ENCODE measurements at places on chromosomes 7 and 10. TPM values are rescaled to one million over a fixed set of nuclear protein-coding genes. Genes with fewer than 3 reads are reported as not detected.

GRCh38 chr7:30634193-30634626 is 39.5 kb downstream of the GARS1 start:
- DNase-seq, result no peak

DNA sequence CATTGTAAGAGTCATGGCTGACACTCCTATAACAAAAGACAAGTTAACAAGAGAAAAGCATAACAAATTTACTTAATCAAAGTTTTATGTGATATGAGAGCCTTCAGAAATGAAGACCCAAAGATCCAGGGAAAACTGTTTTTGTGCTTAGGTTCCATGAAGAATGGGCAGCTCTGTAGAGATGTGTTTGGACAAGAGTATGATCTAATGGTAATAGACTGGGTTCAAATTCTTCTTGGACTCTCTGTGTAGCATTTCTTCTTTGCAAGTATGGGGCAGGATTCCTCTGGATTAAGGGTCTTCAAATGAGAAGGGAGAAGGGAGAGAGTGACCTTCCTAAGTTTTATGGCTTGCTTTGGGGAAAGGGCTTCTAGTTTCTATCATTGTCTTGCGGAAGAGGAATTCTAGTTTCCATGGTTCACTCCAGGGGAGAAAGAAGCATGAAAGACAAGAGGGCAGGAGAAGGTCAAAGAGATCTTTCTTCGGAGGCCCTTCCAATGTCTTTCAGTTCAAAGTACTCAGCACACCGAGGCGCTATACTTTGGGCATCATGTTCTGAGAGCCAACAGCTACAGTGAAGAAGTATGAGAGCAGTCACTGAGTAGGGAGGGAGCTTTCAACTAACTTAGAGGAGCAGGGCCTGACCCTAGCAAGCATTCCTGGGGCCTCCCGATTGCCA is 15.4 kb downstream of the IFIT3 start:
- DNase-seq, result no peak

- DNase-seq, result no peak
Measured at GRCh38 chr7:25834050-25834449, 317.9 kb upstream of the NFE2L3 start.

DNA sequence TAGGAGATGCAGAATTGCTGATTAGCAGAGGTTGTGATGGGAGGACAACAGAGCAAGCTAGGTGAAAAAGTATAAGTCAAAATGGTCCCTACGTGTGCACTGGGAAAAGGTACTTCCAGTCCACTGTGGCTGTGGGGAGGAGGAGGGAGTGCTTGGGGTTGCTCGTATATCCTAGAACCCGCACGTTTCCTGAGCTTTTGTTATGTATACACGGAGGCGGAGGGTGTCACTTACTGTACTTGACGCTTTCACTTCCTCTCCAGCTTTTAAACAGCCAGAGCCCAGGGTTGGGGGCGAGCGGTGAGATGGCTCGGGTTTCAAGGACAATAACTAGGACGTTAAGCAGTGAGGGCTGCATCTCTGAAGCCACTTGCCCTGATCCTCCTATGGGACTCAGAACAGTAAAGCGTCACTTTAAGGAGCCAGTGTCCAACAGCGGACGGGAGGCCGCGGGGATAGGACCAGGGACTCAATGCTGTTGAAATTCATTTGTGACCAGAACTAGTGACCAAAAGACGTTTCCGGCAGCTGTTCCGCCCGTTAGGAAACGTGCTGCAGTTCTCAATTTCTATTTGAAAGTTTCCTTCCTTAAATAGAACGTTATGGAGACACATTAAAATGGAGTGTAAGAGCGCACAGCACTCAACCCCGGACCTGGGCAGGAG is 985 bp upstream of the ETV1 start:
- no peak for DNase-seq

GRCh38 chr7:96663457-96663856 is 46.2 kb downstream of the SEM1 start:
- DNase-seq, result no peak

DNA sequence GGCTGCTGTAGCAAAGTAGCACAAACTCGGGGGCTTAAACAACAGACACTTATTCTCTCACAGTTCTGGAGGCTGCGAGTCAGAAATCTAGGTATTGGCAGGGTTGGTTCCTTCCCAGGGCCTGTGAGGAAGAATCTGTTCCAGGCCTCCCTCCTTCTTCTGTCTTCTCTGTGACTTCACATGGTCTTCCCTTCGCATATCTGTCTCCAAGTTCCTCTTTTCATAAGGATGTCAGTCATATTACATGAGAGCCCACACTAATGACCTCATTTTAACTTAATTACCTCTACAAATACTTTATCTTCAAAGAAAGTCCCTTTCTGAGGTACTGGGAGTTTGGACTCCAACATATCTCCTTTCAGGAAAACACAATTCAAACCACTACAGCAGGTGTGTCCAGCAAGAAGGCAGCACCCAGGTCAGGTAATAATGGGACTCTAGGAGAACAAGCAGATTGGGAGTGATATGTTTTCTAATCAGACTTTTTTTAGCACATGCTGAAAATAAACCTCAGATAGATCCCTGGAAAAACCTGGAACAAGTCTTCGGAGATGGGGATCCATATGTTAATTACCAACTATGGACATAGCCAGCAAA is 11.7 kb downstream of the CREB5 start:
- DNase-seq, result no peak

GRCh38 chr7:93579431-93579830 is 4.9 kb upstream of the CALCR start:
- no peak for DNase-seq

DNA sequence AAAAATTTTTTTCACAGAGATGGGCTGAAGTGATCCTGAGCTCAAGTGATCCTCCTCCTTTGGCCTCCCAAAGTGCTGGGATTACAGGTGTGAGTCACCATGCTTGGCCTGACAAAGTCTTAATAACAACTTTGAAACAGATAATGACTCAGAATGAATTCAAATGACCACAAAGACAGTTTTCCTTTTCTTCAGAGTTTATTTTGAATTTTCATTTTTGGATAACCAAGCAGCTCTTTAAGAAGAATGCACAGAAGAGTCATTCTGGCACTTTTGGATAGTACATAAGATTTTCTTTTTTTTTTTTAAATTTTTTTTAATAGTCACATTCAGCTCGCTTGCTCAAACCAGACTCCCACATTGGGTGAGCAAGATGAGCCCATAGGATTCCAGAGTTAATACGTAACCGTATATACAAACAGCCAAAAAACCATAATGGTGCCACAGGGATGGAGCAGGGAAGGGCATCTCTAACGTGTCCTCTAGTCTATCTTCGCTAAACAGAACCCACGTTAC is 43.0 kb upstream of the NMT2 start:
- no peak for DNase-seq

GRCh38 chr10:112146799-112147198 is 36.8 kb downstream of the GPAM start:
- no peak for DNase-seq

DNA sequence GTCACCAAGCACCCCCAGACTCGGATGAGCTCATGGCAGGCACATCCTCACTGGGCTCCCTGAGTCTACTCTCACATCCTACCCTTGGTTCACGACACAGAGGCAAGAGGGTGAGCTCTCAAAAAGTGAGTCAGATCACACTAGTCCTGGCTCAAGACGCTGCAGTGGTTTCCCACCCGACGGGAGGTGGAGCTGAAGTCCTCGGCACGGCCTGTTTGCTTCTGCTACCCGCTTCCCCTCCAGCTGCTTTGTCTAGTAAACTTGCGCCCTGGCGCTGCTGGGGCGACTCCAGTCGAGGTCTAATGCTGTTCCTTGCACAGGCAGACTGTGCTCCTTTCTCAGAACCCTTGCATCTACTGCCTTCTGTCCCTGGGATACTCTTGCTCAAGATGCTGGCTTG is 13.5 kb upstream of the SFMBT2 start:
- no peak for DNase-seq

DNA sequence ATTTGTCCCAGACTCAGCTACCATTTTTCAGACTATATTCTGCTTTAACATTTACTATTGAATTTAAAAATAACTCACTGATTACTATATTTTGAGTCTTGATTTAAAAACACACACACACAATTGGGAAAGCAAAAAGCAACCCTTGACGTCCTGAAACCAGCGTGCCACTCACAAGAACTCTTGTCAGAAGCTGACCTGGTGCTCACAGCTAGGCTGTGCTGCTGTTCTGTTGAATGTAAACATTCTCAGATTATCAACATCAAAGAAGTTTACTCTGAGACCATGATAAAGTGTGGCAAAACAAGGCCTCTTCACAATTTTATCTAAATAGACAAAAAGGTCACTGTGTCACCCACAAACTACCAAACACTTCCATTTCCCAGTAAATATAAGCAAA is 62.6 kb upstream of the CACNA2D1 start:
- no peak for DNase-seq

DNA sequence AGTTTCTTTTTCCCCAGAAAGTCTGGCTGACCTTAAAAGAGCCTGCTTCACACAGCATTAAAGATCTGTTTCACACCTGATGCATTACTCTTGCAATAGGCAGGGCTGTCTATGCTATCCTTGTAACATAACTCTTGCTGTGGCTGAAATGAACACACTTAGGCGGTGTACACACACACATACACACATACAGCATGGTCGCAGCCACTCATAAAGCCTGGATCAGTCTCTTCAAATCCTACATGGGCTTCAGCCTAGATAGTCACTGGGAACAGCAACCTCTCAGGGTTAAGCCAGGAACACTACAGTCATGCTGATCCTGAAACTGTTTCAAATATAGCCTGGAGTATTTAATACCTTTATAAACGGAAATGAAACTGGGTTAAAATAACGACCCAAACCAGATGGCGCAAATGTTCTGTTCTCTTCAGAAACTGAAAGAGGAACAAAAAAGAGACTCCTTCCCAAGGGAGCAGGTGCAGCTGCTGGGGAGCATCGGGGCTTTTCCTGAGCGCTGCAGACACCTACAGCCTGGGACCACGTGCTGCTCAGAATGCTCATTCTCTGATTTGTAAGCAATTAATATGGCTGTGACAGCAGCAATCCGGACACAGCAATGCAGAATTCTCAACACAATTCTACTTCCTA is 61.0 kb upstream of the SFMBT2 start:
- no peak for DNase-seq

GRCh38 chr7:30467271-30467670 is 11.3 kb downstream of the NOD1 start:
- no peak for DNase-seq

DNA sequence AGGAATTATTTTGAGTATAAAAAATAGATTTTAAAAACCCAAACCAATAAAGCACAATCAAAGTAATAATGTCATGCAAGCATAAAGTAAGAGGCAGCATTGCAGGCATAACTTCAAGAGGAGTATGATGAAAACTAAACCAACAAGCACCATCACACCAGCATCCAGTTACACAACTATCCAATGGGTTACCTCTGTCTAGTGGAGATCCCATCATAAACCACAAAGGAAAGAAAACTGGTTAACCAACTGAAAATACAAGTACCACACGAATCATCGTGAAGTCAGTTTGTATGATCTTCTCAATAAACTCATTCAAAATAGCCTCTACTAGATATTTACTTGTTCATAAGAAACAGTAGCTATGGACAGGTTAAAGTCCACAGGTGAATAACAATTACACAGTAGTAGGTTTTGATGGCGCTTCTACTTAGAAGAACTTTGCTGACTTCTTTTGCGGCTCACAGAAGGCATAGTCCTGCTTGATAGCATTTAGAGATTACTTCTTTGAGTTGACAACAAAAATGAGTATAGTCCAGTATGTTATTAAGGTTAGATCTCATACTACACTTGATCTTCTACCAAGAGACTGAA is 116.6 kb downstream of the MICU1 start:
- no peak for DNase-seq

DNA sequence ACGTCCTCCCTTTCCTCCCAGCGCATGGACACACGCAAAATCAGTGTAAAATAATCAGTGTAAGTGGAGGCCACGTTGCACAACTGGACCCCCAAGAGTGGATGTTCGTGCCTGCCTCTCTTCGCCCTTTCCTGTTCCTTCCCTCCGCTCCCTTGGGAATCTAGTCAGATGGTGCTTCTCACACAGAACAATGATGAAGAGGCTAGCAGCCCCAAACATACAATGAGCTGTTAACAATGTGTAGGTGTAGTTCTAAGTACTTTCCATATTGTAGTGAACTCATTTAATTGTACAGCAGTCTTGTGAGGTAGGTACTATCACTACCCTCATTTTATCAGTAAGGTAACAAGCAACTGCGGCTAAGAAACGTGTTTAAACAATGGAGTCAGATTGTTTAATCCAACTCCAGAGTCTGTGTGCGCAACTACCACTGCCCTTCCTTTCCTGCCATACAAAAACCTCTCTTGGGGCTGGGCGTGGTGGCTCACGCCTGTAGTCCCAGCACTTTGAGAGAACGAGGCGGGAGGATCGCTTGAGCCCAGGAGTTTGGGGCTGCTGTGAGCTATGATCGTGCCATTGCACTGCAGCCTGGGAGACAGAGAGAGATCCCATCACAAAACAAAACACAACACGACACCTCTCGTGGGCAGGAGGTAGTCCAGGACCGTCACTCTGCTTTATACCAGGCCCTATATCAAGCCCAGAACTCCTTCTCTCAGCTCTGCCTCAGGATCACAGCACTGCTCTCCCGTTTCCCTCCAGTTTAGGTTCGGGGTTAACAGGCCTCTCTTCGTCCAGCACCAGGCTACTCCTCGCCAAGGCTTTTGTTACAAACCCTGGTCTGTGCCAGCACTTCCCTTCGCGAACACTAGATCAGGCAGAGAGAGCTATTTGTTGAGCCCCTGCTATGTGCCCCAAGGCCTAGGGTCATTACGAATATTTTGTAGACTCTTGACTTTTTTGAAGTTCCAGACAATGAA is 1.1 kb downstream of the FKBP9 start:
- no peak for DNase-seq

- no peak for DNase-seq
Measured at GRCh38 chr10:131683281-131683861, 217.4 kb upstream of the PPP2R2D start.

- DNase-seq, result no peak
Measured at GRCh38 chr7:15687546-15688278, 1.2 kb upstream of the MEOX2 start.

DNA sequence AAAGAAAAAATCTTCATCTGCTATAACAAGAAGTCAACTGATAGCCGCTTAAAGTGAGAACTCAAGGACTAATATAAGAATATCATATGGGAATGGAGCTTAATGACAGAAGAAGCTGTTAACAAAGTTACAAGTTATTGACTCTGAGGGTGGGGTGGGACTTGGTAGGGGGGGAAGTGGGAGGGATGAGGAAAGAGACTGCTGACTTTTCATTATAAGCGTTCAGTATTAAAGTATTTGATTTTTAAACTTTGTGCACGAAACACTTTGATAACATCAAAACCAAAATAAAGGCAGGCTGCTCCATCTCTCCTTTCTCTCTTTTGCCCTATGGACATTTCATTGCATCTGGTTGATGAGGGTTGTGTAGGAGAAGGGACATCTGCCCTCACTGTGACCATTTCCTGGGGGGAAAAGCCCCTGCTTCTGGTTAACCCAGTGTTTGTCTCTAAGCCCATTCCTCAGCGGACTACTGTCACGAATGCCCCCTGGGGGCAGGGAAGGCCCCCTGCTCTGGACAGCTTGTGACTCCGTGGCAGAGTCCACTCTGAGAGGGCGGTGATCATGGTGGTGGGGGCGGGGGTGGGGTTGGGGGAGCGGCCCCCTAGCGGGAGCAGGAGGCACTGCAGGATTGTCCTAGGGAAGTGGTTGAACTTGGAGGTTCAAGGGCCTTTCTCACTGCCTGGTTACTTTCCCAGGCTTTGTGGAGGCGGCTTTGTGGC is 17.4 kb downstream of the SLC13A4 start:
- no peak for DNase-seq

Gene BTRC
- total RNA-seq, result 30.9 TPM

Gene CALY
- not detected for total RNA-seq

Gene ANXA8
- 137 TPM for total RNA-seq

Gene TPST1
- 21.1 TPM for total RNA-seq
